Skeletal muscle cell (primary cell): ENCODE measurements at places on chromosomes 3 and 15.
A peak's percentile ranks its signal among the peaks of the same experiment; 100 is the strongest.

GRCh38 chr3:176521531-176522175, 675.6 kb downstream of the TBL1XR1 start:
- DNase-seq: peak; percentile 32

GRCh38 chr3:14991818-14992612, 44.6 kb downstream of the NR2C2 start:
- DNase-seq: no peak

DNA sequence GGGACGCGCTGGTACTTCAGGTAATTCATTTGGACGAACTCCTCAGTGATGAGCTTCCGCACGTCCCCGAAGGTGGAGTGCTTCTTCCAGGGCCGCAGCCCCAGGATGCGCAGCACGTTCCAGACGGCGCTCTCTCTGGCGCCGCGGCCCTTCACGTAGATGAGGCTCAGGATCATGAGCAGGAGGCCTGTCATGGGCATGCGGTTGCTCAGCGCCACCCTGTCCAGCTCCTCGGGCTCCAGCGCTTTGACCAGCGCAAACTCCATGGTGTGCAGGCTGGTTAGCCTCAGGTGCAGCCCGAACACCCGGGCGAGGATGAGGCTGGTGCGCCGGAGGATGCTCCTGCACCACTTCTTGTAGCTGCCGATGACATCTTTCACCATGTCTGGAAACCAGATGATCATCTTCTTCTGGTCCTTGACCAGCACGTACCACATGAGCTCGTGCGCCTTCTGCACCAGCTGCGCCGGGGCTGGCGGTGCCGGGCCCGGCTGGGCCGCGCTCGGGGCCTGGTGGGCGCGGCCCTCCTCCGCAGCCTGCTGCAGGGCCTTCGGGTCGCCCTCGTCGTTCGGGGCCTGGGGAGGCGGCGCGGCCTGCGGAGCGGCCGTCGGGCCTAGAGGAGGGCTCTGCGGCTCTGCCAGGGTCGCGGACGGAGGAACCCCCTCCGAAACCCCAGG, 501 bp downstream of the NDN start:
- DNase-seq: no peak

GRCh38 chr15:94298364-94298763, 67.0 kb downstream of the MCTP2 start:
- no peak for DNase-seq

- peak; percentile 18 for DNase-seq
These were observed 859.4 kb upstream of the NR2F2 start for GRCh38 chr15:95470997-95471689.

- no peak for DNase-seq
These were observed 3.6 kb downstream of the PRICKLE2 start for GRCh38 chr3:64221571-64222257.

DNA sequence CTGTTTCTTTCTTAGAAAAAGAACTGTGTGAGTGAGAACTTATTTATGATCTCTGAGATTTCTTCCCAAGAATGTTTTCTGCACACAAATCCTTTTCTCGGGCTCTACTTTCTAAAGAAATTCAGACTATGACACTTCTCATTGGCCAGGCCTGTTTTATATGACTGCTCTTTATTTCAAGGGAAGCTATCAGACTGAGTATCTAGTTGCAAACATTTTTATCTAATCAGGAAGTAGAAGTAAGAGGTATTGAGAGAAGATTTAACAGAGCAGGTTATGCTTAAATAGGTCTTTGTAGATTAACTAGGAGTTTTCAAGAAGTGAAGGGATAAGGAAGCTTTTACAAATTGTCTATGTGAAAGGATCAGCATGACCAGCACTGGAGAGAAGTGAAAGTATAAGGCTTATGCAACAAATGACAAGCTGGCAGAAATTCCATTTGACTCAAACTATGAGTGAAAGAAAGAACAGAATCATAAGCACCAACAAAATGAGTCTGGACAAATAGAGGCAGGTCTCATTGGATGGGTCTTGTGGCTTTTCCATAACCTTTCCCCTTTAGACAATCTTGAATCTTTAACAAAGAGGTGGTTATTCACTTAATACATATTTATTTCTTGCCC, 71.9 kb upstream of the CHL1 start:
- DNase-seq: no peak
